ENCODE measurements at places on chromosomes 2 and 18.

DNA sequence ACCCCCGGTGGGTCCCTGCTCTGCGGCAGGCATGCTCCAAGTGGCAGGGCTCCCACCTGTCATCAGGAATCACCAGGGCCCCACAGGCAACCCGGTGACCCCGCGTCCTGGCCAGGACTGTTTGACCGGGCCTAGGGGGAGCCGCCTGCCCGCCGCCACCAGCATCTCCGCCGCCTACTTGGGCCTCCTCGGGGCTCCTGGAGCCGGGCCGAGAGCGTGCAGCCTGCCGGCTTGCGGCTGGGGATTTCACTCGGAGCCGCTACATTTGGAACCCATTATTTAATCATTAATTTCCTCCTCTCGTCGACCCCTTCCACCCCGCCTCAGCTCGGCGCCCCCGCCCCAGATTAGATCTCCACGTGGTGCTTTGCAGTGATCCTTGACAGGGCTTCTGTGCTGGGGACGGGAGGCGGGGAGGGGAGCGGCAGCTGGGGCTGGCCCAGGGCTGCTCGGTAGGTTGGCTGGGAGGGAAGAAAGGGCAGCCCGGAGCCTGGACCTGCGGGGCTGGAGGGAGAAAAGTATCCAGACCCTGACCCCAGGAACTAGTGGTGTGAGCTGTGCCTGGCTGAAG is 295.4 kb downstream of the CYP26B1 start:
- H3K4me1 ChIP-seq: no peaks in the 10 kb centered on the region
- DNase-seq: no peak
- H3K36me3 ChIP-seq: no peaks in the 10 kb centered on the region
- H3K27ac ChIP-seq: no peak overlapping the region

DNA sequence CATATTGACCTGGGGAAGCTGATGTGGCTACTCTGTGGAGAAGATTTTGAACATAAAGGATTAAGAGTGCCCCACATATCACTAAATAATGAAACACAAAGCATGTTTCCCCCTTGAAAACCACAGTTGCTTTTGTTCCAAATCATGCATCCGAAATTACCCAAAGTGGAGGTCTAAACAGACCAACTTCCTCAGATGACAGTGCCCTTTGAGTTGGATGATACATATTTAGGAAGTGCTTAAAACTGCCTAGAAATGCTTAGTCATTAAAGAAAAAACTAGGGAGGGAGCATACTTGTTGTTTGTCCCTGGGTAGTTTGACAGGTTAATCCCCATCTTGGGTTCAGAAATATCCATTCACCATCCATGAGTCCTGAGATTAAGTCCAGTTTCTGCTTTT is 1070.3 kb downstream of the SUCLG1 start:
- DNase-seq: no peak
- H3K4me1 ChIP-seq: no peaks in the 10 kb centered on the region
- H3K27ac ChIP-seq: no peak overlapping the region
- H3K4me3 ChIP-seq: no peak overlapping the region
- no peaks in the 10 kb centered on the region for H3K27me3 ChIP-seq

DNA sequence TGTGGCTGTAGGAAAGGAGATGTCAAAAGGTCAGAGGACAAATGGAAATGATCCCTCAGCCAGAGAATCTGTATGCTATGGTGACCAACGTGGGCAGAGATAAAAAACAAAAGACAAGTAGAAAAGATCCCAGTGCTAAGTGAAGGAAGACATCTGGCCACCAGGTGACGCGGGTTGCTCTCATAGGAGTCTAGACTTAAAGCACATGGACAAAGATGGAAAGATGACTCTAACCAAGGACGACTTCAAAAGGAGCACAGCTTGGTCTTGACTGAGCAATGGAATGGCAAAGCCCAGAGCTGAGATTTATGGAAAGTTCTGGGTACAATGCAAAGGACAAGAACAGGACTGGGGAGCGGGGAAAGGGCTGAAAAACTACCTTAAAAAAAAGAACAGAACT is 96.8 kb downstream of the CLIP4 start:
- H3K27me3 ChIP-seq: no peaks in the 10 kb centered on the region
- H3K27ac ChIP-seq: no peak overlapping the region
- no peak overlapping the region for H3K4me3 ChIP-seq
- no peaks in the 10 kb centered on the region for H3K36me3 ChIP-seq

DNA sequence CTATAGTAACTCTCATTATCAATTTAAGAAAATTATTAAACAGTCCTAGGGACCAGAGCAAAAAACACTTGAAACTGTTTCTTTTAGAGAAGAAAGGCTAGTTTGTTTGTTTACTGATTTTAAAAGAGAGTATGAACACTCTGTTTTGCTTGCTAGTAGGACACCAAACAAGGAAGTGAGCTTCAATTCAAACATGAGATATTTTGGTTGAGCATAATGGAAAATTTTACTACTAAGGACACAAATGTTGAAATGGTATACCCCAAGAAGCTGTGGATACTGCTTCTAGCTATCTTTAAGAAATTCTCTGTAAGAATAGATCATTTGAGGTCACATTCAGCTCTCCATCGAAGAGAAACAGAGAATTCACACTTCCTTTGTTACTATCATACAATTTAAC is 216.3 kb upstream of the SMAD7 start:
- no peak overlapping the region for H3K27ac ChIP-seq
- H3K4me1 ChIP-seq: peaks cover 40% of the 10 kb centered on the region
- H3K4me3 ChIP-seq: no peak overlapping the region
- H3K36me3 ChIP-seq: peaks cover 33% of the 10 kb centered on the region

GRCh38 chr18:11984091-11984490 is 2.8 kb downstream of the IMPA2 start:
- H3K4me1 ChIP-seq: peaks cover 22% of the 10 kb centered on the region
- H3K4me3 ChIP-seq: no peak overlapping the region
- H3K27me3 ChIP-seq: peaks cover 3% of the 10 kb centered on the region
- no peaks in the 10 kb centered on the region for H3K36me3 ChIP-seq

DNA sequence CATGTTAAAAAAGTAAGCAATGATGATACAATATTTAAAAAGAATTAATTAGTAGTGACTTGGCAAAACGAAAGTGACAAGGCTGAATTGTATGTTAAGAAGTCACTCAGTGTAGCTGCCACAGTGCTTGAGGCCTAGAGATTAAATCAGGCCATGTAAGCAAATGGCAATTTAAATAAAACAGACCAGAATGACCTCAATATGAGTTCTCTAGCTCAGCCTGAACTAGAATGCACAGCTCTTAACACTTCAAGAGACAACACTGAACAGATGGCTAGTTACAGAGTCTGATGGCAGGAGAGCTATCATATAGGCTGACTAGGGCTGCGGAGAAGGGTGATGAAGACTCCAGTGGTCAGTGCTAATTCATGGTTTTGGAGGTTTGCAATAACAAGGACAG is 117.9 kb upstream of the ZBTB14 start:
- no peaks in the 10 kb centered on the region for H3K36me3 ChIP-seq
- no peak overlapping the region for H3K4me3 ChIP-seq
- no peak overlapping the region for H3K27ac ChIP-seq
- DNase-seq: no peak
- peaks cover under 1% of the 10 kb centered on the region for H3K27me3 ChIP-seq
- H3K4me1 ChIP-seq: no peaks in the 10 kb centered on the region

DNA sequence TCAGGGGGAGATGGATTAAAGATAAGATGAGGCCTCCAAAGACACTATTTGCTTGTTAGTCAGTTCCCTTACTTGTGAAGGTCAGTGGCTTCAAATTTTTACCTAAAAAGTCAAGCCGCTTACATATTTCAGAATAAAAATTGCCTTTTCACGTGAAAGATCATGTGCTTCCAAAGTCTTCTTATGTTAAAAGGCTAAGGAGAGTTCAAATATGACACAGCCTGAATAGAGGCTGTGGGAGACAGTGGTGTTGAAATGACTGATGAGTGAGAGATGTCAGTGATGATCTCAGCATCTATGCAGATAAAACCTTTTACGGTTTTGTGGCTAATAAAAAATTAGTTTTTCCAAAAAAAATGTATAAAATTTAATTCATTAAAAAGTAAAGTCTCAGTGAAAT is 40.5 kb downstream of the UPP2 start:
- H3K27ac ChIP-seq: no peak overlapping the region
- peaks cover 2% of the 10 kb centered on the region for H3K4me1 ChIP-seq
- H3K36me3 ChIP-seq: no peaks in the 10 kb centered on the region
- DNase-seq: no peak

DNA sequence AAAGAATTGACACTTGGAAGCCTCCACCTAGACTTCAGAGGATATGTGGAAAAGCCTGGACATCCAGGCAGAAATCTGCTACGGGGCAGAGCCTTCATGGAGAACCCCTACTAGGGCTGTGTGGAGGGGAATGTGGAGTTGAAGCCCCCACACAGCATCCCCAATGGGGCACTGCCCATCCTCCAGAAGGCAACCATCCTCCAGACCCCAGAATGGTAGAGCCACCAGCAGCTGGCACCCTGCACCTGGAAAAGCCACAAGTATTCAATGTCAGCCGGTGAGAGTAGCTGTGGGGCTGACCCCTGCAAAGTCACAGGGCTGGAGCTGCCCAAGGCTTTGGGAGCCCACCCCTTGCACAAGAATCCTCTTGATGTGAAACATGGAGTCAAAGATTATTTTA is 53.6 kb upstream of the SNTG2 start:
- peaks cover 5% of the 10 kb centered on the region for H3K4me1 ChIP-seq
- DNase-seq: no peak
- H3K4me3 ChIP-seq: no peak overlapping the region
- H3K27me3 ChIP-seq: peaks cover 15% of the 10 kb centered on the region
- H3K27ac ChIP-seq: no peak overlapping the region

- no peak overlapping the region for H3K27ac ChIP-seq
- no peak overlapping the region for H3K4me3 ChIP-seq
- peak; percentile 6 for DNase-seq
- no peaks in the 10 kb centered on the region for H3K4me1 ChIP-seq
- H3K36me3 ChIP-seq: peaks cover 3% of the 10 kb centered on the region
These were observed 58.9 kb upstream of the THUMPD2 start for GRCh38 chr2:39837856-39838453.

GRCh38 chr2:70381821-70382220 is 80.0 kb upstream of the FAM136A start:
- H3K27me3 ChIP-seq: no peaks in the 10 kb centered on the region
- no peak overlapping the region for H3K4me3 ChIP-seq
- no peak for DNase-seq
- H3K36me3 ChIP-seq: no peaks in the 10 kb centered on the region
- H3K27ac ChIP-seq: no peak overlapping the region

DNA sequence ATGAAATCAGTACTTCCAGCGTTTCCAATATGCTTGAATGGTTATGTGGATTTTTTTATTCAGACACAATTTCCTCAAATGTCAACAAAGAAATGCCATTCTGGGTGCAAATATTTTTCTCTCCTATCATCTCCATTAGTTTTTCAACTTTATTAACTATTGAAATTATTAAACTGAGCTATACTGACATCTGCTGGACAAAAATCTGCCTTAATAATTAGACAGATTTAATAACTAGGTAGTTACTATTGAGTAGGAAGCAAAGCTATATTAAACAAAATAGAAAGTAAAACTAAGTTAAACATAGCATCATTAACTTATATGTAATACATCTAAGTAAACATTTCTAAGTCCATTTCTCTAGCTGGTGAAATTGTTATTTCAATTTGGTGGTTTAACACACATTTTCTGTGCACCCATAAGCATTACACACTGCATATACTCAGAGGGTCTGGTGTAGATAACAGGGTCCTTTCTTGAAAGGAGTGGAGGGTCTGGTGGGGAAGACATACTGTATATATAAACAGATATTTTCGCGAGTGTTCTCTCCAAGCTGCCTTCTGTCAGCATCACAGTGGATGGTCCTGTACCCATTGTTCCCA is 77.0 kb downstream of the LANCL1 start:
- no peak for DNase-seq
- no peaks in the 10 kb centered on the region for H3K4me1 ChIP-seq
- no peak overlapping the region for H3K4me3 ChIP-seq
- no peaks in the 10 kb centered on the region for H3K36me3 ChIP-seq
- H3K27me3 ChIP-seq: peaks cover 3% of the 10 kb centered on the region
- H3K27ac ChIP-seq: no peak overlapping the region

DNA sequence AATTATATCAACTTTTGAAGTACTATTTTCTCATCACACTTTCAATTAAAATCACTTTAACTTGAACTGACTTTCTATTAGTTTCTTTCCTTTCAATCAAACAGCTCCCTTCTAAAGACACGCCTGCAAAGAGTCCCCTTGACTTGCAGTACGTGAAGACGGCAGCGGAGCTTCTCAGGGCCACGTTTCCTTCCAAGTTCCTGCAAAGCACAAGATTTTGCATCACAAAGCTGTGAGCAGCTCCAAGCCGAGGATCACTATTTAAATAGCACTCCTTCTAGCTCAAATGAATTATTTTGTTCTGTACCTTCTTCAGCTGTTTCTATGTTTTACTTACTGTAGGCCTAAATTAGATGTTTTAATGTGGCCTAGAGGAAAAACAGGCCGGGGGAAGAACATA is 30.8 kb downstream of the SH3YL1 start:
- no peak overlapping the region for H3K4me3 ChIP-seq
- no peak overlapping the region for H3K27ac ChIP-seq
- H3K27me3 ChIP-seq: no peaks in the 10 kb centered on the region
- peaks cover 5% of the 10 kb centered on the region for H3K4me1 ChIP-seq
- peaks cover 23% of the 10 kb centered on the region for H3K36me3 ChIP-seq
- no peak for DNase-seq

DNA sequence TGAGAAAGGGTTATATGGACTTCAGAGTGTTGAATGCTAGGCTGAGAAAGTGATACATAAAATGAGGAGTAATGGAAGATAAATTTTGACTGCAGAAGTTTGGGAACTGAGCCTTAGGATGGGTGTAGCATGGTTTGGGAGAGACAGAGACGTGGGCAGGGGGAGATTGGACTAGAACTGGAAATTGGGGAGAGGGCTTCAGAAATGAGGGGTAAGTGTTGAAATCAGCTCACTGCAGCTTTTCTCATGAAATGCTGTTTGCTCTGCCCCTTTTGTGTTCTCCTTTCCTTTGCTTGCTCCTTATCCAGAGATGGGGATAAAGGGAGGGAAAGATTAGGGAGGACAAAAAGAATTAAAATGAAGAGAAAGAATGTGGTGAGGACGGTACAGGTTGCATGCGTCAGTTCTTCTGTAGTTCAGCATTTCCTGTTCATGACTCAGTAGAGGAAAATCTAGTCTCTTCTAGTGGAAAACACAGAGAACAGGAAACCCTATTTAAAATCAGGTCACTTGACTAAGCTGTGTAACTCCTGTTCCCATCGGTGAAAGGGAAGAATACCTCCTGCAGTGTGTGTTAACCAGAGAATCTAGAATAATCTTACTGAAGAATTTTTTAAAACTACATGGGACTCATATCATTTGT is 105.6 kb downstream of the CRIM1 start:
- H3K27me3 ChIP-seq: no peaks in the 10 kb centered on the region
- peaks cover 2% of the 10 kb centered on the region for H3K4me1 ChIP-seq
- no peak for DNase-seq
- no peak overlapping the region for H3K27ac ChIP-seq

GRCh38 chr2:102253140-102253752 is 58.1 kb upstream of the IL1RL1 start:
- H3K27me3 ChIP-seq: peaks cover 16% of the 10 kb centered on the region
- DNase-seq: no peak
- no peak overlapping the region for H3K4me3 ChIP-seq
- peaks cover 58% of the 10 kb centered on the region for H3K4me1 ChIP-seq
- H3K27ac ChIP-seq: peak overlapping the region; percentile 67

Measured in activated naive CD8-positive, alpha-beta T cell treated with anti-CD3 and anti-CD28 coated beads, Interleukin-2, amount 50 U/mL, for 24 hours (primary cell).